ENCODE measurements at places on chromosomes 3 and 15. TPM values are rescaled to one million over a fixed set of nuclear protein-coding genes. Genes with fewer than 3 reads are reported as not detected.

Gene ABHD17C
- 2.8 TPM for total RNA-seq

DNA sequence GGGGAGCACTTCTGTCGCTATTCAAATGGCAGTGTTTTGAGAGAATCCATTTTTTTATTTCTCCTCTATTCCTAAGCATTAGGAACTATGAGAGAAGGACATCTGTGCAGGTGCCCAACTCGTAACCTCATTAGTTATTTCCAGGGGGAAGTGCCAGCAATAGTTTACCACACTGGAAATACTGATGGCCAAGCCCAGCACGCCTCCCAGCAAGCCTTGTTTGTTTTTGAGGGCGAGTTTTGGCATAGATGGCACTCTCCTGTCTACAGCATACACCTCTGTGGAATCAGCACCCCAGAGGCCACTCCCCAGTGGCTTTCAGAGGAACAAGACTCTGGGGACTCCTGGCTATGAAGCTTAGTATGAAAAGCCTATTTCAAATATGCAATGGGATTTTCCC is 36.6 kb downstream of the FAN1 start:
- DNase-seq: no peak

DNA sequence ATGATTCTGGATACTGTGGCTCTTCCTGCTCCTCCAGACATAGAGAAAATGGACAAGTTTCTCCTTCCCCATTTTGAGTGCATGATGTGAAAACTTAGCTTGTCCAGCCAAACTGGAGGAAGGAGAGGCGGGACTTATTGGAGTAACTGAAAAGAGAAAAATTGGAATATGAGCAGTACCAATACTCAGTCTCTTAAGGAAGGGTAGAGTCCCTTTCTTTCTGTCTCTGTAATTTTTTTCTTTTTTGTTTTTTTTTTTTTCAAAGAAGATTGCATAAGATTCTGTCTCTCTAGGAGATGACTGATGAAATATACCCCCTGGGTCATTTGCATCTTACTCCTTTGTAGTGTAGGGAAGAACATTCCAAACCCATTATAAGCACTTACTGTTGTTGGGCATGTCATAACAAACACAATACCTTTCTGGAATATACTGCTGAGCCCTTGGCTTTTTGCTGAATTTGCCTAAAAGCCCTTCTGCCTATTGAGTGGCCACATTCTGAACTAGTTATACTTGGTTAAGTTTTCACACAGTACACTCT is 498.1 kb upstream of the TPRG1 start:
- no peak for DNase-seq

GRCh38 chr3:174636451-174636850 is 222.7 kb upstream of the NAALADL2 start:
- no peak for DNase-seq
